Right cardiac atrium (tissue), 5 donors: ENCODE measurements at places on chromosomes 5 and 9. TPM values are rescaled to one million over a fixed set of nuclear protein-coding genes. Genes with fewer than 3 reads are reported as not detected.

GRCh38 chr9:14293801-14294200 is 20.1 kb downstream of the NFIB start:
- DNase-seq: no peak

DNA sequence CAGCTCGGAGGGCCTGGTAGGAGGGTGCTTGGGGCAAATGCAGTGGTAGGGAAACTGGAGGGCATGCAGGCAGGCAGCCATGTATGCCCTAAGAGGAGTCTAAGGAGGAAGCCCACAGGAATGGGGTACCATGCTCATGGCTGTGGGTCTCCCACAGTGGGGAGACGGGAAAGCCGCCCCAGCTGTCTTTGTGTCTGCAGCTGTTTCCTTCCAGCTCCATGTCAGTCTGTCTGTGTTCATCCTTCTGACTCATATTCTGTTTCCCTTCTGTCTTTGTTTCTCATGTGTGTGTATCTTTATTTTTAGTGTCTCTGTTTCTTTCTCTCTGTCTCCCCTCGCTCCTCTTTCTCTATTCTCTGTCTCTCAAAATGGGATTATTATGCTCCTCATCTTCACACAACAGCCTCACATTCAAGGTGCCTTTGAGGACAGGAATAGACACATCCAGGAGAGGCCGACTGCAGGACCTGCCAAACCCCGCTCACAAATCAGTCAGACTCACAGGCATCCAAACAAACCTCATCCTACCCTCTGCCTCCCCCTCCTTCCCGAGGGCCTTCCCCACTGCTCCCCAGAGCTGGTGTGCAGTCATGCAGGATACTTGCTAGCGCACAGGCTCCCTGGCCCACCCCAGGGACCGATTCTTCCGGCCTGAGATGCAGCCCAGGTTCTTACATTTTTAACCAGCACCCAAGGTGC is 68.4 kb upstream of the RARS1 start:
- no peak for DNase-seq

DNA sequence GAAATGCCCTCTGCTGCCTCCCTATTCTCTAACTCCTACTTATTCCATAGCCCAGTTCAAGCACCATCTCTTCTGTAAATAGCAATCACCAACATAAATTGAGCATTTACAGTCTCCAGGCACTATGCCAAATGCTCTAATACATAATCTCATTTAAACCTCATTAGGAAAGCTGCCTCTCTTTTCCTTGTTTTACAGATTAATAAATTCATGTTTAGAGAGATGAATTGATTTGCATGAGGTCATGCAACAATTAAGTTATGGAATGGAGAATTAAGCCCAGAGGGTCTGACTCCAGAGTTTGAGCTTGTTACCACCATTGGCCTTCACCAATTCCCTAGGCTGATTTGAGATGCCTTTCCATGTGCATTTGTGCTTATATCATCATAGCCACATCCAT is 23.4 kb upstream of the RFX3 start:
- DNase-seq: no peak

DNA sequence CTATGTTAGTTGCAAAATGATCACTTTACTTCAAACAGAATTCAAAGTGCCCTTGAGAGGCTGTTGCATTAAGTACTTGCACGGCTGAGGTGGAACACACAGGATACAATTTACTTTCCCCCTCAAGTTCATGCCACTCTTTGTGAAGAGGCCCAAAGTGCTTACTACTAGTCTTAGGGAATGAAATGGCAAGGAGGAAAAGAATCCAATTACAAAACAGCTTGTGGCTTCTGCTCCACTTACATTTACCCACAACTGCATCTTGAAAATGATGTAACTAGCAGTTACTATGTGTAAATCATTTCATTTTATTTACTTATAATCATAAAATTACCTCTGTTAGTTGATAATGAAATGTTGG is 14.6 kb downstream of the FOXD1 start:
- no peak for DNase-seq

Gene FGFR4
- polyA plus RNA-seq: 1.5 TPM

- no peak for DNase-seq
Measured at GRCh38 chr9:105679257-105680022, 14.9 kb upstream of the TMEM38B start.

Gene TOMM5
- polyA plus RNA-seq: 111 TPM

DNA sequence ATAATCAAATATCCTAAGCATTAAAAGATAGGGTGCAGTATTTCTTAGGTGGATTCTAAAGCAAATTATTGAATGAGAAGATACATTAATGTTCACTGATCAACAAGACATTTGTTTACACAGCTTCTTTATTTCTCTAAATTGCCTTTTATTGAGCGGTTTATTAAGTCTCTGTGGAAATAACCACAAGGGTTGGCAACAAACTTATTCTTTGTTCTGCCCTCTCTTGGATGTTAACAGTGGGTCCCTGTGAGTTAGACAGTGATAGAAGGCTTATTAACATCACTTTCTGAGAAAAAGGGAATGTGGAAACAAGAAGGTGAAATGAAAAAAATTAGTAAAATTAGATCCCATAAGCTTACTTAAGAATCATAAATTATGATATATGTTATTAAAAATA is 82.7 kb upstream of the C6 start:
- no peak for DNase-seq

DNA sequence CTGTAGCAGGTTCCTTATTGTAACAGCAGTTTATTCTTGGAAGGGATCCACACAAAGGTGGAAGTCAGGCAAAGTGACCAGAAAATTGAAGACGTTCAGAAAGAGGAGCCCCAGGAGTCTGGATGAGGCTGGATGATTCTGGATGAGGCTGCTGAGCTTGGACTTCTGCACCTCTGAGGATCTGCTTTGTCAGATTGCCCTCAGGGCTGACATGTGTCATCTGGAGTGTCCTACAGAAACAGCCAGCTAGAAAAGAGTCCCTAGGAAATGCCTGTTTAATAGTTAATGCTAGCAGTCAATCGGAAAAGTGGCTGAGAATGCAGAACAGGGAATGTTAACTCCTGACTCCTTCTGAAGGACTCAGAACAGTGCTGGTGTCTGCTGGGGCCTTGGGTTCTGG is 236.4 kb downstream of the LRRC70 start:
- no peak for DNase-seq

Gene BTNL3
- 0.11 TPM for polyA plus RNA-seq

Gene CDC20B
- not detected for polyA plus RNA-seq

DNA sequence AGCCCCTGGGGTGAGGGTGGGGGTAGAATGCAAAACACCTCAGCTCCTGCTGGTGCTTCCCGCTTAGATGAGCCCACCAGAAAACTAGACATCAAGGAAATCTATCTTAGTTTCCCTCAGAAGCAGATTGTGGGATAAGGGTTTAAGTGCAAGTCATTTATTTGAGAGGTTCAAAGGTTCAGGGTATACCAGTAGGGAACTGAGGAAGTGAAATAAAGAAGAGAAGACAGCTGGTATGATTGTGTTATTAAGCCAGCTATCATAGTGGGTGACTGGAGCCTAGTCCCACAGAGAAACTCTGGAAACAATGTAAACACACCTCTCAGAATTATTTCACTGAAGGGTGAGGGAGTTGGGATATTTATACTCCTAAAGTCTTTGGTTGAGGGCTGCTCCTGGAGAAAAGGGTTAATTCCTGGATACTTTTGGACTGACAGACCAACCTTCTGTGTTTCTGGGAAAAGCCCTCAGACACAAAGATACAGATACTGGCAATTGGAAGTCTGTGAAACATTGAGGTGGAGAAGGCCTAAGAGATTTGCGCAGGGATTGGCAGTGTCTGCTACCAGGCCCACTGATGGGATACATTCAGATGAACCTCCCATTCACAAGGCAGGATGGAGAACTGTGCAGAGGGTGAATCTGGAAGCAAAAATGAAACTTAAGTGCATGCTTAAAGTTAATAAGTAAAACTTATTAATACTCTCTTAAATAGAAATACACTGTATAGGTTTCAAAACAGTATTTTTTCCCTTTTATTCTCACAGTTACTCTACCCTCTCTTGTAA is 6.4 kb upstream of the DCTN4 start:
- DNase-seq: no peak

Gene TMOD1
- 184 TPM for polyA plus RNA-seq

GRCh38 chr5:53246042-53246836 is 136.7 kb upstream of the MOCS2 start:
- DNase-seq: no peak

DNA sequence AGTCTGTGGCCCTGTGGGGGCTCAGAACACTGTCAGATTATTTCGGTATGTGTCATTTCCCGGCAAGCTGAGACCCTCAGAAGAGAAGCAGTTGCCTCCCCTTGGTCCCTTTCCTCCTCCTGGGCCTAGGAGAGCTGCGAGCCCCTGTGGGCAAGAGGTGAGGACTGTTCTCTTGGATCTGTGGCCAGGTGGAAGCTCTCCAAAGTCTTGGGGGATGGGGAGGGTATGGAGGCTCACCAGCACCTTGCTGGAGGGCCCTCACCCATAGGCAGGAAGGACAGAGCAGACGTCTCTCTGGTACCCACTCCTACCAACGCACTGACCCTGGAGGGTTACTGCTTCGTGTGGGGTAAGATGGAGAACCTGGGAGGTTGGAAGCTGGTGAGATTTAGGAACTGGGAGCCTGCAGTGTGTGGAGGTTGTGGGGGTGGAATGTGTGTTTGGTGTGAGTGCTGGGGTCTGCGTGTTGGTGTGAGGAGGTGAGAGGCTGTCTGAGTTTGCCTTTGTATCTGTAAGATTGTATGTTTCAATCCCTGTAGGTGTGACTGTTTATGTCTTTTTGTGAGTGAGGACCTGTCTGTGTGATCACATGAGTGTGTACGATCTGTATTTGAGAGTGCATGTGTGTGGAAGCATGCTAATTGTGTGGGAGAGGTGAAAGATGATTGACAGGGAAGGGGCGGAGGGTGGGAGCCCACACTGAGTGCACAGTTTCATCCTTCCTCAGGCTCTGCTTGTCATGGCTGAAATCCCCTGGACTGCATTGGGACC is 52.4 kb upstream of the PSD2 start:
- no peak for DNase-seq

GRCh38 chr9:130781569-130781968 is 53.5 kb upstream of the ABL1 start:
- DNase-seq: no peak
